Activated CD4-positive, CD25-positive, alpha-beta regulatory T cell (primary cell): ENCODE measurements at places on chromosomes 4 and X.

- no peak for DNase-seq
These were observed 25.9 kb downstream of the SMIM31 start for GRCh38 chr4:164779811-164780216.

DNA sequence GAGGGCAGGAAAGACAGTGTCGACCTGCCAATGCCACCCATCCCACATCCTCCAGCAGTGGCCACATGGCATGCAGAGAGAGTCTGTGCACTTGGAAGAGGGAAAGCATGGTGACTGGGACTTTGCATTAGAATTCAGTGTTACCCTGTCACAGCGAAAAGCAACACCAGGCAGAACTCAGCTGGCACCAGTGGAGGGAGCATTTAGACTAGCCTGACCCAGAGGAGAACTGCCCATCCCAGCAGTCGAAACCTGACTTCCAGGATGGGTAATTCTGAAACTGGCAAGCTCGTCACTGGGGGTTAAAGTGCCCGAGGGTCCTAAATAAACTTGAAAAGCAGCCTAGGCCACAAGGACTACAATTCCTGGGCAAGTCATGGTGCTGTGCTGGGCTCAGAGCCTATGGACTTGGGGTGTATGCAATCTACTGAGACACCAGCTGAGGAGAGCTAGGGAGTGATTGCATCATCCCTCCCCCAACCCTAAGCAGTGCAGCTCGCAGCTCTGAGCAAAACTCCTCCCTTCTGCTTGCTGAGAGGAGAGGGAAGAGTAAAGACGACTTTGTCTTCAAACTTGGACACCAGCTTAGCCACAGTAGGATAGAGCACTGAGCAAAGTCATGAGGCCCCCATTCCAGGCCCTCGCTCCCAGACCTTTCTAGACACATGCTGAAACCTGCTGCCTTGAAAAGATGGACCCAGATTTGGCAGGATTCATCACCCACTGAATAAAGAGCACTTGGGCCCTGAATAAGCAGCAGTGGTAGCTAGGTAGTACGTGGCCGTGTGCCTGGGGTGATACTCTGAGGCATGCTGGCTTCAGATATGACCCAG lies 68.8 kb downstream of the DDX60L start:
- no peak for DNase-seq

DNA sequence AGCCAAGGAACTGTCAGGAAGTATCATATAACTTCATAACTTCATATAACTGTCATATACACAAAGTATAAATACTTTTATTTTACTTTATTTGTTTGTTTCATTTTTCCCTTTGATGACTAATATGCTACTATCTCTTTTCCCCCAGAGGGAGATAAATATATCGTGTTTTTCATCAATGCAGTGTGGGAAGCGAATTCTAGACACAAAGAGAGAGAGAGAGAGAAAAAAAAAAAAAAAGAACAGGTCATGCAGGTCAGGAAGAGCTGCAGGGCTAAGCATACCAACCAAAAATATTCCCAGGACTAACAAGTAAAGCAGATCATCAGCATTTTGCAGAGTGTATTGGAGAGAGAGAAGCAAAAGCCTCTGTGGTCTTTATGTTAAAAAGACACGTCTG lies 1849.2 kb downstream of the STIM2 start:
- DNase-seq: no peak

- DNase-seq: no peak
These were observed 27.5 kb downstream of the CCDC149 start for GRCh38 chr4:24885342-24885741.

DNA sequence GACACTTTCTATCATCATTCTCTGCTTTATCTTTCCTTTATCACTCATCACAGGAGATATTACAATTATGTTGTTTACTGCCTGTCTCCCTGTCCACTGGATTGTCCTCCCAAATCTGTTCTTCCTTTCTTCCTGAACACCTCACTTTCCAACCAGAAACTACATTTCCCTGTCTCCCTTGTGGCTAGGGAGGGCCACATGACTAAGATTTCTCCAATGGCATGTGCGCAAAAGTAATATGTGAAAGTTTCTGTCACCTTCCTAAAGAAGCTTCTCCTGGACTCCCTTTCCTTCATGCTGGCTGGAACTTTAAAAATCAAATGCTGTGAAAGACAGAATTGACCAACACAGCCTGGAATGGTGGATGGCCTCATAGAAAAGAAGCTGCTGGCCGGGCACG lies 25.8 kb downstream of the ATP11C start:
- DNase-seq: no peak
